ENCODE measurements at places on chromosomes 2 and 18.

DNA sequence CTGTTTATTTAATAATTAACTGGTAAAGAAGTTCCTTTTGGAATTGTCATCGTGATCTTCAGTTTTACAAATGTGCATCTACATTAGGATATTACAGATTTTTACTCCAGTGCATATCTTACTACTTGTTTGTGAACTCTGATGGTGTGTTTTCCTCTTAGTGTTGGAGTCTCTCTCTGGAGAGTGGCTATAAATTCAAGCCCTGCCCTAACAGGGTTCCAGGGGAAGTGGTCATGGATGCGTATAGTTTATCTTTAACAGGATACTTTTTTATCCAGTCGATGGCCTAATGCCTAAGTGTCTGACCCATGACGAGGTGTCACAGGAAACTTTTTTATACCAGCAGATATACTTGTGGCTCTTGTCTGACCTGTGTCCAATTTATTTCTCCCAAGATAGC is 75.4 kb downstream of the CHN1 start:
- no peak for DNase-seq

DNA sequence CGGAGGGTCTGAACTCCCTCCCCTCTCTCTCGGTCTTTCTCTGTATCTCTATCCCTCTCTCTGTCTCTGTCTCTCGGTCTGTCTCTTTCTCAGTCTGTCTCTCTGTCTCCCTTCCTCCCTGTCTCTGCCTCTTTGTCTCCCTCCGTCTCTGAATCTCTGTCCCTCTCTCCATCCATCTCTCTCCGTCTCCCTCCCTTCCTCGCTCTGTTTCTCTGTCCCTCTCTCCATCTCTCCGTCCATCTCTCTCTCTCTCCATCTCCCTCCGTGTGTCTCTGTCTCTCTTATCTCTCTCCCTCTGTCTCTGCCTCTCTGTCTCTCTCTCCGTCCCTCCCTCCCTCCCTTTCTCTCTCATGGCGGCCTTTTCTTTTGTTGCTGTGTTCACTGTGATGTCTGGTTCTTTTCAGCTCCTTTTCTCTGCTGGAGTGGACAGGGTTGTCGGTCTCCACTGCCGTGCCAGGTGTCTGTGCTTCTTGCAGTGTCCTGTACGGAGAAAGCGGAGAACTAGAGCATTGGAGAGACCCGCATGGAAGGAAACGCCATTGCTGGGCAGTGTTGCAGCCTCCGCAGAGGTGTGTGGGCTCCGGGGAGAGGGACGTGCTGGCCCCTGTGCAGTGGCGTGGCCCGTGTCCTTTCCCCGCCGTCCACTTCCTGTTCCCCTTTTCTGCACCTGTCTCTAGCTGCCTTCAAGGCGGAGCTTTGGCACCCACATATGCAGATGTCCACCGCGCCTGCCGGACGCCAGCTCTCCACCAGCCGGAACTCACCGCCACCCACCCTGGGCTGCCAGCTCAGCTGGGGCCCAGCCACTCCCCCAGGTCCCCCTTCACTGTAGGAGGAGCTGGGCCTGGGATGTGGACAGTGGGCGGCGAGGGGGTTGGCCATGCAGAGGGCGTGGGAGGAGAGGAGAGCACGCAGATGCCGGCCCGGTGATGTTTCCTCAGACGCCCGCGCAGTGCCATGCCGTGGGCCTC is 113.1 kb downstream of the NFATC1 start:
- no peak for DNase-seq

GRCh38 chr2:216308576-216308975 is 63.7 kb downstream of the MARCHF4 start:
- no peak for DNase-seq

DNA sequence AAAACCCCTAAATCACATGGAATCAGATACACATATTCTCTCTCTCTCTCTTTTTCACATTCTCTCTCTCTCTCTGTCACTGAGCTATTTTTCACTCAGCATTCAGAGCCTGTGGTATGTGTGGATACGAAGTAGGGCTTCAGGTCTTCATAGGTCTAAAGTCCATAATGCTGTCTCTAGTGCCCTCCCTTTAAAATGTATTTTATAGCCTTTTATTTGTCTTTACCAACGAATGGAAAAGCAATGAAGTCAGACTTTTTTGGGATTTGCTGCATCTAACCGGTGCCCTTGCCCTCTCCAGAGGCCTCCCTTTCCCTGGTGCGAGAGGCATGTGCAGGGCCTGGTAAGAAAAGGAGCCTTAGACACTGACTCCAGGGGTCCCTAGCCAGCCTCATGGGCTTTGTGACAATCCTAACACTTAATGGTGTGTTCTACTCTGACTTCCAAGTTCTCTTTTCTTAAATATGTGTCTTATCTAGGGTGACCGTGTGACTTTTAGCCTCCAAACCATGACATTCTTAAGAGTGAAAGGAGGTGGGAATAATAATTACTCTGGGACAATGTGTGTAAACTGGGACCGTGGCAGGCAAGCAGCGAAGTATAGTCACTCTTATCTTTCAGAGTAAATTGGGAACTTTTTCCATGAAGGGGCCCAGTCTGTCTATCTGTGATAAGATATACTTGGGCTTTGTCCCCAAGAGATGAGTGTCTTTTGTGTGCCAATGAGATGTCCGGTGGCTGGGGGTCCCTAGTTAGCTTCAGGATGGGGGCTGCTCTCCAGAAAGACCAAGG is 101.1 kb downstream of the B3GNT2 start:
- DNase-seq: no peak

- DNase-seq: no peak
Observed at GRCh38 chr2:229037621-229038020, 233.5 kb downstream of the PID1 start.

DNA sequence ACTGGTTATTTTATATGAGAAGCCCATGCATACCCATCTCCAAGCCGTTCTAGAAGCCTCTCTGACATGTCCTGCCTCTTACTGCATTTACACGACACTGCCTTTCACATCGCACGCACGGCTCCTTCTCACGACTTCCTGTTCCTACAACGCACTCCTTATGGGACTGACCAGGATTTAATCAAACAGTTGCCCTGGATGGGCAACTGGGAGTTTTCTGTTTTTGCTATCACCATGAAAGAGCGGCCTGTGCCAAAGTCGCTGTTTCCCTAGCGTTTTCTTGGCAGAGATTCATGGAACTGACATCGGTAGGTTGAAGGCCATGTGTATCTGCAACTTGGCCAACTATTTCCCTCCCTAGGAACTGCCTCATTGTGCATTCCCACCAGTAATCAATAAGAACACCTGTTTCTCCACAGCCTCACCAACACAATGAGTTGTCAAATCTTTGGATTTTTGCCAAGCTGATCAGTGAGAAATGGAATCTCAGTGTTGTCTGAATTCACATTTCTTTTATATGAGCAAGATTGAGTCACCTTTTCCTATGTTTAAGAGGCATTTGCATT is 97.2 kb upstream of the OTOS start:
- DNase-seq: no peak

DNA sequence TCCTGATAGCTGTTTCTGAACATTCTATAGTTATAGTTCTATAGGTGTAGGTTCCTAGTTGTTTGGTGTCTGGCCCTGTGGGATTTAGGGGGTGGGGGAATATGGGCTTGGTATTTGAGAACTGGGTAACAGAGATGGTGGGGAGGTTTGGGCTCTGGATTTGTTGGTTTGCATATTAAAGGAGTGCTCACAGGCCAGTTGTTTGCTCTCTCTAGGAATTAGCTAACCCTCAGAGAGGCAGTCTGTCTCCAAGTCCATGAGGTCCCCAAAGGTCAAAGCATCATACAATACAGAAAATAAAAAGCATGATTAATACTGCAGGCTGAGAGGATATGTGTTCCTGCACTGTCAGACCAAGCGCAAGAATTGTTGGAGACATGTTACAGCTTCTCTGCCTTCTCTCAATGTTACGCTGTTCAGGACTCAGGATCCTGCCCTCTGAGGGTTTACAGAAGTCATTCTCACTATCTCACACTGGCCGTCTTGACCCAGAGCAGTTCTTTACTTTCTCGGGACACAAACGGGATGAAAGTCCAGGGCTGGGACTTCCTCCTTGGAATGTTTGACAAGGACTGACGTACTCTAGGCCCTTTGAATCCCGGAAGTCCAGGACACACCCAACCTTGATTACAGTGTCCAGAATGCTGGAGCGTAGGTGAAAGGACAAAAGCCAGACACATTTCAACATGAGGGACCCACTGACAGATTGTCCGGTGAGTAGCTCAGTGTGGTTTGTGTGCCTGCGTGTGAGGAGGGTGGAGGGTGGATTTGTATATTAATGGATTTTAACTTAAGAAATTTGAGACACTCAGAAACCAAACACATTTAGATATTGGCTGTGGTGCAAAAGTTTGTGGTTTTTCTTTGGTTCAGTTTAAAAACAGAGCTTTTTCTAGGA is at the start of gene NOSTRIN:
Gene NOSTRIN, plus strand, starts transcription at position 677 of the 898 bp plus-strand sequence. Its CDS starts 10 bp downstream, at position 687.
- DNase-seq: no peak

- DNase-seq: no peak
Observed at GRCh38 chr2:138137949-138138348, 173.7 kb downstream of the HNMT start.

DNA sequence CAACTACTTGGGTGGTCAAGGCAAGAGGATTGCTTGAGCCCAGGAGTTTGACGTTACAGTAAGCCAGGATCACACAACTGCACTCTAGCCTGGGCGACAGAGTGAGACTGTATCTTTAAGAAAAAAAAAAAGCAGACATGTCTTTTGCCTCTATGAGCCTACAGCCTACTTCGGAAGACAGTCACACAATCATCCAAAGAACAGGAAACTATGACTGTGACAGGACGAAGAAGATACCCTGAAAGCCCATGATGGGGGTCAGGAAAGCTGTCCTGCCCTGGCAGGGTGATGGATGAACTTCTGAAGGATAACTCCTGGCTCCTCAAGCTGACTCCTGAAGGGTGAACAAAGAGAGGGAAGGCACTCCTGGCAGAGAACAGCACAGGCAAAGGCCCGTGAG is 251.7 kb upstream of the SIX2 start:
- DNase-seq: no peak

Data from nucleus accumbens (tissue), 56 donors.